ENCODE measurements at places on chromosomes 2 and 18. TPM values are rescaled to one million over a fixed set of nuclear protein-coding genes. Genes with fewer than 3 reads are reported as not detected.

M1AP gene
- total RNA-seq, result not detected

IL36A gene
- not detected for total RNA-seq

FOXD4L1 gene
- total RNA-seq, result 1.2 TPM

SPAG16 gene
- 32.1 TPM for total RNA-seq

TANK gene
- 19.5 TPM for total RNA-seq

GALNT13 gene
- 1.4 TPM for total RNA-seq
